GM23338 (cell line): ENCODE measurements at places on chromosomes 1 and 21. TPM values are rescaled to one million over a fixed set of nuclear protein-coding genes. Genes with fewer than 3 reads are reported as not detected.

DNA sequence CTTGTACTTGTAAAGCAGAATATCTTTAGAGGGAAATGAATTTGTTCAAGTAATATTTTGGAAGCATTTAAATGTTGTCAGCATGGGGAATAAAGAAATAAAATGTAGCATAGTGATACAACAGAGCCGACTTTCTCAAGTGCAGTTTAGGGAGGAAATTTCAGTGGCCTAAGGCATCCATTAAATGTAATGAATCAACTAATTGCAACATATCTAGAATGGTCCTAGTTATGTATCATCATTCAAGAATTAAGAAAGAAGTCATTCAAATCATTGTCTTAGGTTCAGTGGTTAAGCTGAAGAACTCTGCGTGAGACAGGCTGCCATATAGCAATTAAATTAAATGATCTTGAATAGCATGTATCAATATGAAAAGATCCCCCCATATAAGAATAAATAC lies 360.7 kb downstream of the TBX15 start:
- H3K27me3 ChIP-seq: no peaks in the 10 kb centered on the region
- no peak overlapping the region for H3K27ac ChIP-seq
- no peak overlapping the region for H3K4me3 ChIP-seq
- no peaks in the 10 kb centered on the region for H3K36me3 ChIP-seq

DNA sequence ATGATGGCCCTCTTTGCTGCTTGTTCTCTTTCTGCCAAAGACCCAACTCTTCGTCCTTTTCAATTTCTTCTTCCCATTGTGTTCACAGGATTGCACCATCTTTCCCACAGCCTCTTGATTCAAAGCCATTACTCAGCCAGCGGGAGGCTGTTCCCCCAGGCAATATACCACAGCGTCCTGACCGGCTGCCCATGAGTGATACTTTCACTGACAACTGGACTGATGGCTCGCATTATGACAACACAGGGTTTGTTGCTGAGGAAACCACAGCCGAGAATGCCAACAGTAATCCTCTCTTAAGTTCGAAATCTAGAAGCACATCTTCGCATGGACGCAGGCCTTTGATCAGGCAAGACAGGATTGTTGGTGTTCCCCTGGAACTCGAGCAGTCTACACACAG lies 167.4 kb downstream of the LRRC40 start:
- no peak overlapping the region for H3K27ac ChIP-seq
- H3K27me3 ChIP-seq: no peaks in the 10 kb centered on the region
- H3K36me3 ChIP-seq: no peaks in the 10 kb centered on the region

GRCh38 chr1:9065213-9065751 lies 4.2 kb downstream of the SLC2A5 start:
- H3K27ac ChIP-seq: no peak overlapping the region
- DNase-seq: no peak
- no peaks in the 10 kb centered on the region for H3K4me1 ChIP-seq
- no peaks in the 10 kb centered on the region for H3K27me3 ChIP-seq
- H3K36me3 ChIP-seq: no peaks in the 10 kb centered on the region

GRCh38 chr21:42569732-42570301 lies 56.2 kb downstream of the SLC37A1 start:
- H3K4me3 ChIP-seq: no peak overlapping the region
- no peak overlapping the region for H3K27ac ChIP-seq
- no peaks in the 10 kb centered on the region for H3K27me3 ChIP-seq
- DNase-seq: no peak

DNA sequence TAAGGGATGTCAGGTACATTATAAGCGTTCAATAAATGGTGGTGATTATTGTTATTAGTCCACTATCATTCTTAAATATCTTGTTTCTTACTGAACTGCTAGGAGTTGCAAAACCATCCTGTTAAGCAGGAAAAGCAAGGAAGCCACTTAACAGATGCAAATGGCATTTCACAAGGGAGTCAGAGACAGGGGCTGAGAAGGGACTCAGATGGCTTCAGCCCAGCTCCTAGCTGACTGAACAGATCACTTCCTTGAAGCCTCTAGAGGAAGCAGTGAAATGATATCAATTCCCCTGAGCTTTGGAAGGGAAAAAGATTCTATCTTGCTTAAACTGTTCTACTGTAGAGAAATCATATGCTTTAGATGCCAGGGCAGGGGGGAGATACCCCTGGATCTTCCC lies 151.5 kb downstream of the ST6GALNAC5 start:
- no peaks in the 10 kb centered on the region for H3K27me3 ChIP-seq
- DNase-seq: peak; percentile 53
- no peak overlapping the region for H3K4me3 ChIP-seq
- H3K4me1 ChIP-seq: peaks cover 21% of the 10 kb centered on the region
- H3K36me3 ChIP-seq: no peaks in the 10 kb centered on the region

- no peaks in the 10 kb centered on the region for H3K36me3 ChIP-seq
- peaks cover 4% of the 10 kb centered on the region for H3K4me1 ChIP-seq
- H3K27ac ChIP-seq: no peak overlapping the region
- no peak for DNase-seq
Observed at GRCh38 chr1:201180141-201180540, 10.5 kb upstream of the IGFN1 start.

GRCh38 chr1:17033481-17033880 lies 20.4 kb downstream of the SDHB start:
- H3K4me1 ChIP-seq: peaks cover 12% of the 10 kb centered on the region
- no peak overlapping the region for H3K27ac ChIP-seq
- H3K4me3 ChIP-seq: no peak overlapping the region
- peaks cover 7% of the 10 kb centered on the region; the same call in 1 of the 2 replicates for H3K36me3 ChIP-seq
- no peak for DNase-seq

DNA sequence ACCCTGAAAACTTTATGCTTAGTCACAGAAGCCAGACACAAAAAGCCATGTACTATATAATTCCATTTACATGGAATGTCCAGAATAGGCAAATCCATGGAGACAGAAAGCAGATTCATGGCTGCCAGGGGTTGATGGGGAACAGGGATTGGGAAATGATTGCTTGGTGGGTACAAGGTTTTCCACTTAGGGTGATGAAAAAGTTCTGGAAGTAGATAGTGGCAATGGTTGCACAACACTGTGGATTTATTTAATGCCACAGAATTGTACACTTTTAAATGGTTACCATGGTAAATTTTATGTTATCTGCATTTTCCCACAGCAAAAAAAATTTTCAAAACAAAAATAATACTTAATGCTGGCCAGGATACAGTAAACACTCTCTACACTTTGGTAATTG lies 40.6 kb downstream of the ENAH start:
- DNase-seq: no peak
- H3K4me3 ChIP-seq: no peak overlapping the region
- no peaks in the 10 kb centered on the region for H3K27me3 ChIP-seq
- no peaks in the 10 kb centered on the region for H3K36me3 ChIP-seq
- H3K27ac ChIP-seq: no peak overlapping the region

GRCh38 chr1:233982827-233983518 lies 78.5 kb downstream of the SLC35F3 start:
- H3K27me3 ChIP-seq: no peaks in the 10 kb centered on the region
- no peaks in the 10 kb centered on the region for H3K36me3 ChIP-seq
- no peak for DNase-seq
- no peak overlapping the region for H3K27ac ChIP-seq
- H3K4me3 ChIP-seq: no peak overlapping the region
- no peaks in the 10 kb centered on the region for H3K4me1 ChIP-seq

DNA sequence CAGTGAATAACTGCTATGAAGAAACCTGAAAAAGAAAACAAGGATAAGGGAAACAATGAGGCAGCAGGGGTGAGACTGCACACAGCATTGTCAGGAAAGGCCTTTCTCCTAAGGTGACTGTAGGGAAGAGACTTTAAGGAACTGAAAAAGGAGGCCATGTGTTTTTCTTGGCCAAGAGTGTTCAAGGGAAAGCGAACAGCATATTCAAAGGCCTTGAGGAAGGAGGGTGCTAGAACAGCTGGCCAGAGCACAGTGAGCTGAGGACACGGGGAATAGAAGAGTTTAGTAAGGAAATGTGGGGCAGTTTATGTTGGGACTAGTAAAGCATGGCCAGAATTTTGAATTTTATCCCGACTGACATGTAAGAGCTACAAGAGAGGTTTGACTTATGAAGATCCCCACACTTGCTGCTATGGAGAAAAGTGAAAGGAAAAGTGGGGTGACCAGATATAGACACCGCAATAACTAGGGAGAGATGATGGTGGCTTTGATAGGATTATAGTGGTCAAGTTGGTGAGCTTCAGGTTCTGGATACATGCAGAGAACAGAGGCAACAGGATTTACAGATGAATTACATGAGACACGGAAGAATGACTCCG lies 1.4 kb downstream of the RWDD2B start:
- no peaks in the 10 kb centered on the region for H3K27me3 ChIP-seq
- H3K4me3 ChIP-seq: peak overlapping the region; percentile 69
- H3K36me3 ChIP-seq: no peaks in the 10 kb centered on the region; the same call in 1 of the 2 replicates
- H3K4me1 ChIP-seq: no peaks in the 10 kb centered on the region
- no peak overlapping the region for H3K27ac ChIP-seq
- no peak for DNase-seq

GRCh38 chr1:243727503-243728203 lies 122.4 kb downstream of the AKT3 start:
- peaks cover 16% of the 10 kb centered on the region for H3K4me1 ChIP-seq
- no peaks in the 10 kb centered on the region for H3K36me3 ChIP-seq
- no peak overlapping the region for H3K4me3 ChIP-seq
- no peak overlapping the region for H3K27ac ChIP-seq
- no peaks in the 10 kb centered on the region for H3K27me3 ChIP-seq

- H3K36me3 ChIP-seq: no peaks in the 10 kb centered on the region
- H3K27ac ChIP-seq: no peak overlapping the region
- no peak overlapping the region for H3K4me3 ChIP-seq
- DNase-seq: no peak
- no peaks in the 10 kb centered on the region for H3K27me3 ChIP-seq
Observed at GRCh38 chr1:67991546-67991945, 58.9 kb downstream of the DIRAS3 start.

- H3K4me3 ChIP-seq: no peak overlapping the region
- H3K36me3 ChIP-seq: peaks cover 31% of the 10 kb centered on the region
- H3K27me3 ChIP-seq: no peaks in the 10 kb centered on the region
- H3K4me1 ChIP-seq: no peaks in the 10 kb centered on the region
- DNase-seq: no peak
Observed at GRCh38 chr21:25953196-25953595, 217.4 kb downstream of the APP start.

PHC2 gene
- 7.3 and 11.8 TPM in 2 replicates for total RNA-seq

TMEM240 gene
- total RNA-seq: 0.74 and 5.1 TPM in 2 replicates

FMN2 gene
- 2.5 and 6.0 TPM in 2 replicates for total RNA-seq

AQP10 gene
- not detected in 2 replicates for total RNA-seq

FALEC gene
- total RNA-seq: not detected in 2 replicates
